Hematopoietic multipotent progenitor cell treated with erythropoietin and hydrocortisone succinate and interleukin-3 and kit ligand, for 4 days (in vitro differentiated cells): ENCODE measurements at places on chromosomes 5 and 9.

DNA sequence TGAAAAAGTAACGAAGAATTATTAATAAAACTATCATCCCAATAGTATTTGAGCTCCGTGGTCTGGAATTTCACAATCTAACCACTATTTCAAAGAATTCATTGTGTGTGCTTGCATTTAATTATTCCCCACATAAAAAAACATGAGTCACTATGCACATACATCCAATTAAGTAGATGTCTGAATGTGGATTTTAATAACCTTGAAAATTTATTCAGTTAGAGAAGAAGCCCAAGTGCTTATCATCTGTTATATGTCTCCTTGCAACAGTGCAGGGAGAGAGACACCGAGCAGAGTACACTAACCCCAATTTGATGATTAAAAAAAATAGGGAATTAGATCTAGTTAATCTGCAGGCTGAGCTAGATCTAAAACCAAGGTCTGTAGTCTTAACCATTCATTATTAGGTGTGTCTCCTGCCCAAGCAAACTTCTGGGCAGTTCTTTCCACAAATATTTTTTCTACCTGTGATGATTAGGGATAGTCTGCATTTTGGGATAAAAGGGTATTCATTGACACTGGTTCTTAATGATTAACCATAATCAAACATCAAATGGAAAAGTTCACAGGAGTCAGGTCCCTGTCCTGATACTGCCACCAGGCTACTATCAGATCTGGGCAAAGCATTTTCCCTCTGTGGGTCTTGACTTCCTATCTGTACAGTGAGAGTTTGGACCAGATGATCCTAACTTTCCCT lies 164.2 kb downstream of the GRIA1 start:
- DNase-seq: no peak

- DNase-seq: no peak
Measured at GRCh38 chr5:21199087-21199486, 1211.1 kb upstream of the CDH18 start.

DNA sequence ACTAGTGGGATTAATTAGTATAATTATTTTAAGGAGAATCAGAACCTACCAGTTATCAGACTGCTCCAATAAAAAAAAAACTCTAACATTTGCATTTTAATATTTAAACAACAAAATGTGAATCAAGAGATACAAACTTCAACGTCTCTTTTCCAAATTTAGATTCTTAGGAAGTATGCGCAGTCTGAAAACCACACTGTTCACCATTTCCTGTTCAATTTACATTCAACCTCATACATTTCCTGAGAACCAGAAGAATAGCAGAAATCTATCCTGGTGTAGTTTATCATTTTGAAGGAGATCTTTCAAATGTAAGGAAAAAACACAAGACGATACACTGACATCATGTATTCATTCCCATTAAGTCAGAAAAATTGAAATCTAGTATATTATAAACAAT lies 869.2 kb downstream of the EFNA5 start:
- DNase-seq: peak; percentile 20

DNA sequence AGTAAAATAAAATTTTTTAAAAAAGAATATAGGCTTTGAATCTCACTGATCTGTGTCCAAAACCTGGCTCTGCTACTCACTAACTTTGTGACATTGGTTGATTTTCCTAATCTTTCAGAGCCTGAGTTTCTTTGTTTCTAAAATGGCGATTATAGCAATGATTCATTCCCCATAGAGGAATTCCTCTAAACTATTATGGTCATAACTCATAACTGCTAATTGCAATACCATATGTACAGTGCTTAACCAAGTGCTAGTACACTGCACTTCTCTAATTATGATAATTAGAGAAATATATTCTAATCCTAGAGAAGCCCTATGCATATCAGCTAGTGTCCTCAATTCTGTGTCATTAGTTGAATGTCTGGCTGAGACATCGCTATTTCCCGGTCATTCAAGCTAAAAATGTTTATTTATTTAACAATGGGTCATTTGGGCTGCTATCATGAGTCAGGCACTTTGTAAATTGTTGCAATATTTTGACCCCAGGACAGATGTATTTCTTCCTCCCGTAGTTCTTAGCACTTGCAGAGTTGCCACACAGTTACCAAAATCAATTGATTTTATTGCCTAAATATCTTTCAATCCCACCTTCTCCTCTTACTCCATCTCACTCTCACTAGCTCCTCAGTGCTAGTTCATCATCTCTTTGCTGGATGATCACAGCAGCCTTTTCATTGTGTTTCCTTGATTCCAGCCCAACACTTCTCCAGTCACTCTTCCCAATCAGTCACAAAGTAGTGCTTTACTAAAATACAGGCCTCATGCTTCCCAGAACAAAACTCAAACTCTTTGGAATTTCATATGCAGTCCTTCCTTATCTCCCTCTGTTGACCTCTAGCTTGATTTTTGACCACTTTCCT lies 200.9 kb upstream of the PAPPA start:
- DNase-seq: no peak

GRCh38 chr5:58816181-58816731 lies 233.4 kb downstream of the RAB3C start:
- peak; percentile 14 for DNase-seq
